Stimulated activated CD4-positive, alpha-beta T cell treated with anti-CD3 and anti-CD28 coated beads, Interleukin-15, amount 100 ng/mL, for 24 hours (primary cell): ENCODE measurements at places on chromosomes 7 and 10.

DNA sequence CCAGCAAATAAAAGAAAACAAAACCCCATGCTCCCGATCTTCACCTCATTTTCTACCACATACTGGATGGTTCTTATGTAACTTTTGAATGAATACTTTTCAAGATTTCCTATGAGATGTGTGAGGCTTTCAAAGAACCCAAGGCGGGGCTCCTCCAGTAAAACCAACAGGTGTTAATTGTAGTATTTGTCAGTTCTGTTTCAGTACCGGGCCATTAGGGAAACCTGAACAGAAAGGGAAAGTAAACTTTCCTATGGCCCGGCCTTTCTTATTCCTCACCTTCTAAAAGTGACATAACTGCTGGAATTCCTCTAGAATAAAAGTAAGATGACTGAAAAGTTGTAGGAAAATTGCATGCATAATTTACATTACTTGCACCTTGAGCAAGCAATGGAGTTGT is 672.9 kb downstream of the MAGI2 start:
- no peak for DNase-seq

DNA sequence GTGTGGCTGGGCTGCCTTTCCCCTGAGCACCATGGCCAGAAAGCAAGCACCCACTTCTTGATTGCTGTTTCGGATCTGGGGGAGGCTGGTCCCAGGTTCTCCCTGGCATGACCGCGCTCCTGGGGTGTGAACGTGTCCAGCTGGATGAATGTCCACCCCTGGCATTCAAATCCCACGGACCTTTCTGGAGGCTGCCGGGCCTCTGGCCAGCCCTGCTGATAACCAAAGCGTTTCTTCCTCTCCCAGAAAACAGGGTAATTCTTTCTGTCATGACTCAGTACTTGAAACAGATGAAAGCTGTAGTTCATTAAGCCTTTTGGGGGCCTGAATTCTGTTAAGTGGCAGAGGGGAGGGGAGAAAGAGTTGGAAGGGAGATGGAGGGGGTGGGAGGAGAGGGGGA is 73.1 kb upstream of the SAMD8 start:
- no peak for DNase-seq

- no peak for DNase-seq
Observed at GRCh38 chr7:155066417-155066950, 3.6 kb upstream of the HTR5A start.

- DNase-seq: no peak
Observed at GRCh38 chr10:54530299-54530698, 270.7 kb downstream of the PCDH15 start.

DNA sequence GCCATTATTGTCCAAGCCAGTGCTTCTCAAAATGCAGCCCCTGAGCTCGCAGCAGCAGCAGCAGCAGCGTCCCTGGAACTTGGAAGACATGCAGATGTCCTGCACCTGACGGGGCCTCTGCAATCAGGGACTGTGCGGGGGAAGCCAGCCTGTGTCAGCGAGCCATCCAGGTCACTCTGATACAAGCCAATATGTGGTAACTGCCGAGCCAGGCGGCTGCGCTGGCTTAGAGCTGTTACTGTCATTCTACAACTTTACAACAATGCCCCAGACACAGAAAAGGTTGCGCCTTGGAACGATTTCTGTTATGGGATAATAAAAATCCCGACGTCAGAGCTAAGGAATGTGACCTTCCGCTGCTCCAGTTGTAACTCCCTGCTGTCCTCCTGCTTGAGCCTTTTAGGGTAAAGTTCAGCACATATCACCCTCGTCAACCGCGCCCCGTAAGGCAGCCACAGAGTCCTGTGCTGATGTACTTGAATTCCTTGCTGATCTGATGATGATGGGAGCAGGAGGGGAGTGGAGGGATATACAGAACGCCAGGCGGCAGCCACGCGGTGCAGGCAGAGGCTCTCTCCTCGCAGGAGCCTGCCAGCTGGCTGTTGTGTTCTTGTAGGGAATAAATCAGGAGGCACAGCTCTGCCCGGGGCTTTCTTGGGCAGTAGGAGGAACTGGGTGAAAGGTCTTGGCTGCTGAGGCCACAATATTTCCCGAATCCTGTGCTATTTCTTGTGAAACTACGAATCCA is 20.0 kb upstream of the CRYGN start:
- no peak for DNase-seq

DNA sequence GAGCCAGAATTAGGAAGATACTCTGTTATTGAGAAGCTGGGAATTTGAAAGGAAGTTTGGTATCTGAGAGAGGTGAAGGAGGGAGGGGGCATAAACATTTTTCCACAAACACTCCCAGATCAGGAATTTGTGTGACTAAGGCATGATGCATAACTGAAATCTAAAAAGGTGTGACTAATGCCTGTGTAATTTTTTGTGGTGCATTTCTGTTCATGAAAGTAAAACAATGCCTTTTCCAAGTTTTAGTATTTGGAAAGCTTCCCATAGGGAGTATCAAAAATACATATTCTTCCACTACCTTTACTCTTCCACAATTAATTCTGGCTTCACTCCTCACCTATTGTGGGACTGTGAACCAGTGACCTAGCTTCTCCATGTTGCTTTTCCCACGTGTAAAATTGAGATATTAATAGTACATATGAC is 56.4 kb upstream of the CAV2 start:
- DNase-seq: no peak

- no peak for DNase-seq
Observed at GRCh38 chr7:115911465-115911864, 119.1 kb downstream of the TFEC start.

DNA sequence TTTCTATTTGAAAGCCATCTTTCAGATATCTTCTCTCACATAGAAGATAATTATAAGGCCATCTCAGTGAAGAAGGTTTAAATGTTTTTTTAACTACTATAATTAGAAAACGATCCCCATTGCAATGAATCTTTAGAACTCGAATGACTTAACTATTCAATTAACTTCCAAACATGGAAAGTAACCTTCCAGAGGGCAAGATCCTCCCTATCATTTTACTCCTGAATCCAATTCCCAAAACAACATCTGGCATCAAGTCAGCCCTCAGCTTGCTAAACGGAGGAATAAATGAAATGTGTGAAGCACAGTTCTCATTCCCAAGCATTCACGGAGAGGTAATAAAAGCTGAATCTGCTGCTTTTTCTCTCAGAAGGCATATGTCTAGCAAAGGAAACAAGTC is 293.4 kb downstream of the PLXDC2 start:
- DNase-seq: no peak

GRCh38 chr10:101145750-101146391 is 14.8 kb downstream of the TLX1 start:
- no peak for DNase-seq

- no peak for DNase-seq
Observed at GRCh38 chr7:1229202-1229947, 3.3 kb upstream of the UNCX start.

- DNase-seq: no peak
Observed at GRCh38 chr7:3922175-3922635, 621.2 kb downstream of the SDK1 start.

DNA sequence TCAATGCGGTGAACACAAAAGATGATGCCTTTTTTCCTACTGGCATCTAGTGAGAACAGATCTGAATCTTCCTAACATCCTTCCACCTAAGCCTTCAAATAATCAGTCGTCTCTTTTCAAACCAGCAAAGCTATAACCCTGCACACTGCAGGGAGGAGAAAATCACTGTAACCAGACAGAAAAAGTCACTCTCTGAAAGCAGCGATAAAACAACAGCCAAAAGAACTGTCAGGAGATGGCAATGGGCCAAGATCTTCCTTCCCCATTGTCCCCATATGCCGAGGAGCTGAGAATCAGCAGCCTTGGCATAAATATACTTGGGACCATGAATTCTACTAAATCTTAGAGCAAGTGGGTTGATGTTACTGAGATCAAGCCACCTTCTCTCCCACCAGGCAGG is 13.1 kb downstream of the FZD9 start:
- DNase-seq: no peak

- DNase-seq: no peak
Observed at GRCh38 chr7:64880322-64881297, 22.5 kb upstream of the ZNF273 start.

- peak; percentile 42 for DNase-seq
Observed at GRCh38 chr10:103763374-103764202, 91.8 kb downstream of the SH3PXD2A start.

- no peak for DNase-seq
Observed at GRCh38 chr7:115558161-115558560, 472.4 kb downstream of the TFEC start.

DNA sequence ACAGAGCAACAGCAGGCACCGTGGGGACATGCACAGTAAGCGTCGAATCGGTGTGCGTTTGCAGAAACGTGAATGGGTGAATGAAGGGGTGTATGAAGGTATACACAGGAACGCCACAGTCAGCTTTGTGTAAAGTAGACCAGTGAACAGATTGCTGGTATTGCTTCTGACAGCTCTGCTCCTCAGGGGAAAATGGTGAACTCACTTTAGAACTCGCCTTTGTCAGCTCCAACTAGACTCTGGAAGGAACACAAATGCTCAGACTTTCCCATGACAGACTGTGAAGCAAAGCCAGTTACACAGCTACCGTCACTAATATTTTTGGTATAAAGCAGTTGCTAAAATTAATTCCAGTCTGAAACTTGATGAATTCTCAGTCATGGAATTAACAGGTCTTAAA is 78.9 kb downstream of the CUX1 start:
- no peak for DNase-seq

DNA sequence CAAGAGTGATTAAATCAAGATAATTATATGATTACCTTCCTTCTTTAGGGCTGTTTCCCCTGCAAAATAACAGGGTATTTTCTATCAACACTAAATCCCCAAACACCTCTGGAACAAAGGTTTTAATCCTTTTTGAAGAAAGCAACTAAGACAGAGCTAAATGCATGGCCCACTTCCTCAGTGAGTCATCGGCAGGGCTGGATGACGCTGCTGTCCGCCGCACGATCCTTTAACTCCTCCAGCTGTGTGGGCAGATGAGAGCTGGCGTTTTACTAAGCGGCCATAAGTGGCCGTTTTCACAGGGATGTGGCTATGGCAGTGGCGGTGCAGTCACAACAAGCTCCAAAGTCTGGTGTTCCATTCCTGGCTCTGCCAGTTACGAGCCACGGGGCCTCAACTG is 76.0 kb upstream of the C1QL3 start:
- no peak for DNase-seq

DNA sequence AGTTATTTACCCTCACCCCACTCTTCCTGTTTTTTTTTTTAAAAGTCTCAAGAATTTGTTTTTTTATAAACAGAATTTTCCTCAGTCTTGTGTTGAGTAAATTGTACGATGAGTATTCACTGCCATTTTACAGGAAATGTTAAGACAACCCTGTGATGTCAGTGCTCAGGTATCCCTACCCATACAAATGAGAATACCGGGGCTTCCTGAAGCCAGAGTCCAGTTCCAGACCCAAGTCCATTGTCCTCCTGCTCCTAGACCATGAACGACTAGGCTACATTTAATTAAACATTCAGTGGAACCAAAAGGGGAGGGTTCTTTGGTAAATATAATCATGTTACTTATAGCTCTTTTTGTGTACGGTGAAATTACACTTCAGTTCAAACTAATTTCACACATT is 79.2 kb downstream of the GNAI1 start:
- DNase-seq: no peak

DNA sequence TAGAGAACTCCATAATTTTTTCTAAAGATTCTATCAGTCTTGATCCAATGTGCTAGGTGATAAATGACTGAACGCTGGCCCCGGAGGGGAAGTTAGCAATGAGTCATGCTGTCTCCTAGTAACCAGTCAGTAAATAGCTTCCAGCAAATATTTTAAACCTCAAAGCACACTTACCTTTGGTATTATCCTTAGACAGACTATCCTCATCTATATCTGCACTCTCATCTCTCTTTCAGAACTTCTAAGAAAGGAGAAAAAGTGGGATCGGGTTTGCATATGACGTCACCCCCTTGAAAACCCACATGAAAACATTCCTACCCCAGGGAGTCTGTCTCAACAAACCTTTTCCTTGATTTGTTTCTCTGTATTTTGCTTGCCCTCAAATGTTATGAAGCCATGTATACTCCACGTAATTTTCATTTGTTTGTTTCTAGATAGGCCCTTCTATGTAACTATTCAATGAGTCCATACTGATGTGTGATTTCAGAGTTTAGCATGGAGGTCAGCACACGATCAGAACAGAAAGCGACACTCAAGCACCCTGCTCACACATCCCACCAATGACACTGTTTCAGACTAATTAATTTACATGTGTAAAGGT is 174.9 kb upstream of the NRP1 start:
- peak; percentile 51 for DNase-seq

GRCh38 chr7:4629287-4629895 is 52.7 kb upstream of the FOXK1 start:
- DNase-seq: no peak

- no peak for DNase-seq
Observed at GRCh38 chr7:102012941-102013461, 195.6 kb downstream of the CUX1 start.

DNA sequence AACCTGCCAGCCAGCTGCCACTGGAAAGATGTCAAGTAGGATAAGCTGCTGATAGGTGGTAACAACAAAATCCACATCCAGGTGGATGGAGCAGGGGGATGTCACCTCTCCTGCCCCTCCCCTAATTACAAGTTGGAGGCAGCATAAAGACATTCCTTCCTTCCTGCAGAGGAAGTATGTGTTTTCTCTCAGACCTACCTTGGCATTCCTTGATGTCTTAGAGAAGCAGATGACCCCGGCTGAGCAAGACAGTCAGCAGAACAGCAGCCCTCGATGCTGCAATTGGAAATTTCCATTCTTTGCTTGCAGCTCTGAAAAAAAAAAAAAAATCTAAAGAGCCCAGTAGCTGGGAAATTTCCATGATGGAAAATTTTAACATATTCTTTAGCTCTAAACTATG is 137.5 kb upstream of the MKLN1 start:
- DNase-seq: peak; percentile 11

- peak; percentile 73 for DNase-seq
Observed at GRCh38 chr7:142482891-142483658, 225.2 kb upstream of the PRSS58 start.

DNA sequence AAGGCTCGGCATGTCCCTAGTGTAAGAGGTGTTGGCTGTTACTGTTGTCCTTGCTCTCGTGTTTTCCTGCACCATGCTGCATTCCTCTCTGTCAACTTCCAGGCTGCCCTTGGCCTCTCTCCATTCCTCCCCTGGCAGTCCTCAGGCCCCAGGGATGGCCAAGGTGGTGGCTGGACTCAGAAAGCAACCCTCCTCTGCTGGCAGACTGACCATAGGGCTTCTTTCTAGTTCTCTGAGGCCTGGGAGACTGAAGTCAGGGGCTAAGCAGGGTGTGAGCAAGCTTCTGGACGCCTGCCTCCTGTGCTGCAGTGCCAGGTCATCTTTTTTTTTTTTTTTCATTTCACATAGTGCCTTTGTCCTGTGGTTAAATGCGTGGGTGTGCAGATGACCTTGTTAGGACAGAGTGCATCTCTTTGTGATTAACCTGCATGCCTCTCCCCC is 72.0 kb downstream of the GOLGA7B start:
- no peak for DNase-seq
